ENCODE measurements at places on chromosomes 12 and 14. TPM values are rescaled to one million over a fixed set of nuclear protein-coding genes. Genes with fewer than 3 reads are reported as not detected.

The RDH12 gene
- 0.29 TPM for total RNA-seq

GRCh38 chr12:102642199-102642598, 161.8 kb upstream of the IGF1 start:
- no peak for DNase-seq

DNA sequence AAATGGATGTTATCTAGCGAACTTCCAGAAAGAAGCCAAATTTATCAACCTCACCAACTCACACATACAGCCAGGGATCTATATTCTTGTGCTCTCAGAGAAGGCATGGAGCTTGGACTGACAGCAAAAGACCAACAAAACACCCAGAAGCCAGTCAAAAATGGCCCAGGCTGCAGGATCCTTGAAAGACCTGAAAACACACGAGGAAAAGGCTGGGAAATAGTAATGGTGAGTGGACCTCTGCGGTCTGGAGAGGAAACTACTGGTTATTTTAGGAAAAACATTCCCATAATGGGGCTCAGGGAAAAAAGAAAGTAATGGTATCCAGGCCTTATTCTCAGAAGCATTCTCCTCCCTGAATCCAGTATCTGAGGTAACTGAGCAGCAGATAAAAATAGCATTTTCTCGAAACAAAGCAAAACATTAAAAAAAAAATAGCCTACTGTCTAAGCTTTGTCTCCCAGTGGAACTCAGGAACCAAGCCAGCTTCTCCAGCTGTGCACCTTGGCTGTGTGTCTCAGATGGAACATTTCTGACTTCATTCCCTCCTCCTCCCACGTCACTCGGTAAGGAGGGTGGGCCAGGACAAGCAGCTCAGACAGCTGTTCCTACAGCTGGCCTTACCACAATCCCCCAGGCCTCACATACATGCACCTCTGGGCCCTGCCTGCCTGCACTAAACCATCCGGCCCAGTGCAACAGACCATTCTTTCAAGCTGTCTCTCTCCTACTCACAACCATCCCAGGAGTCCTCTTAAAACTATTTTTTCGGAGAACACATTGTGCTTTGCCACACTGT, 249.9 kb downstream of the DAD1 start:
- DNase-seq: peak; percentile 52

DNA sequence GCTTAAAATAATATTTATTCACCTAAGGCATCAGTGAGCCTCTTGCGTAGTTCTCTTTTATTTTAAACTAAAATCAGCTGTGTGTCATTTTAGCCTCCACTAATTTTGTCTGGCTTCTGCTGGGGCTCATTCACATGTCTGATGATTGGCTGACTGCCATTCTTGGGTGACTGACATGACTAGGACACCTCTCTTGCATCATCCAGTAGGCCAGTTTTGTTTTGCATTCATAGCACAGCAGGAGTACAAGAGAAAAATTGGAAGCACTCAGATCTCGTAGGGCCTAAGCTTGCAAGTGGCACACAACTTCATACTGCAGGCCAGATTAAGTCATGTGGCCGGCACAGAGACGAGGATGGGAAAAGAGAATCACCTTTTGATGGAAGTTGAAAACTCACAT, 1226.5 kb downstream of the GALC start:
- DNase-seq: no peak

The GABARAPL1 gene
- 65.9 TPM for total RNA-seq

- DNase-seq: peak; percentile 99
Observed at GRCh38 chr14:101235335-101236103, 325.8 kb upstream of the DIO3 start.
